Psoas muscle (tissue), 8 donors: ENCODE measurements at places on chromosomes 4 and X. TPM values are rescaled to one million over a fixed set of nuclear protein-coding genes. Genes with fewer than 3 reads are reported as not detected.

Gene MTHFD2L
- 7.3 TPM for polyA plus RNA-seq

DNA sequence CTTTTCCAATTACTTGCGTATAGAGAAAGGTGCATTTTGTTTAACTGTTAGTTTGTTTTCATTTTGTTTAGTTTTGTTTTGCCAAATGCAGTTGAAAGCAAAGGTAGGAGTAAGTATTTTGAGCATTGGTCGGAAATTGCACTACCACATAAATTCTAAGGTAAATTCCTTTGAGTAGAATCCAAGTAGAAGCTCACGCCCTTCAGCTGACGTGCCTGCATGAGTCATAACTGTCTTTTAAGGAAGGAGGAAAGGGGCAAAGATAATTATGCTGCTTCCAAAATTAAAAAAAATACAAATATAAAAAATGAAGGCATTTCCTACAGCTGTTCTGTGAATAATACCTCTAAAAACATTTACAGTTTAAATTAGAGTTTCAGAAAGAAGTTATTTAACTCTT is 110.2 kb upstream of the MYOZ2 start:
- DNase-seq = no peak

- no peak for DNase-seq
Measured at GRCh38 chr4:140081641-140082390, 72.2 kb downstream of the MAML3 start.

DNA sequence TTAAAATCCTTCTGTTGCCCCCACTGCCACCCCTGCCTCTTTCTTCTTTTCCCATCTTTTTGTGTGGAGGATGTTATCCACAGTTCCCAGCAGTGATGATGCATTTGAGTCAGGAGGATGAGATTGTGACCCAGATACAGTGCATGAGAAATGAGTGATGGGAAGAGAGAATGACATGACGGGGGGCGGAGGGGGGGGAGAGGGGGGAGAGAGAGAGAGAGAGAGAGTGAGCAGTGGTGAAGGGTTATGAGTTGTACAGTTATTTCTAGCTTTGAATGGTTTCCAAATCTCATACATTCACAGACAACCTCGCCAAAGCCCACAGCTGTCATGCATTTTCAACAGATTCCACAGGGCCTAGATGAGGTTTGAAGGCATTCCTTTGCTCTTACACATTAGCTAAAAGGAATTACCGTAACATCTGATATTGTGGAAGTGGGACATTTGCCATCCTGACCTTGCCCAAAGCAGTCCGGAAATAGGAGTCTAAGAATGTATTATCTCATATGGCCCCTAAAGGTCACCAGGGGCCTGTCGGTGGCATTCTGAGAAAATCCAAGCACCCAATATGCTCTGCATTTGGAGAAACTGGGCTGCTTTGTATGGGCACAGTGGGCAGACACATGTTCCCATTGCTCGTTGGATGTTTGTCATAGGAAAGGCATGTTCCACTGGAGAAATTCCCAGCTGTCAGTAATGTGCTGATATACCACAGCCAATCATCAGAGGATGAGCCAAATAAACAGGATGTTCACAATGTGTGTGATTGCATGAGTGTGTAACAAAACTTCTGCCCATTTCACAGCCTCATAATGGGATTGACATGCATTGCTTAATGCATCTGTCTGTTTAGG is 435.8 kb downstream of the SPRY1 start:
- peak; percentile 82 for DNase-seq

Gene IL13RA2
- 0.09 TPM for polyA plus RNA-seq

DNA sequence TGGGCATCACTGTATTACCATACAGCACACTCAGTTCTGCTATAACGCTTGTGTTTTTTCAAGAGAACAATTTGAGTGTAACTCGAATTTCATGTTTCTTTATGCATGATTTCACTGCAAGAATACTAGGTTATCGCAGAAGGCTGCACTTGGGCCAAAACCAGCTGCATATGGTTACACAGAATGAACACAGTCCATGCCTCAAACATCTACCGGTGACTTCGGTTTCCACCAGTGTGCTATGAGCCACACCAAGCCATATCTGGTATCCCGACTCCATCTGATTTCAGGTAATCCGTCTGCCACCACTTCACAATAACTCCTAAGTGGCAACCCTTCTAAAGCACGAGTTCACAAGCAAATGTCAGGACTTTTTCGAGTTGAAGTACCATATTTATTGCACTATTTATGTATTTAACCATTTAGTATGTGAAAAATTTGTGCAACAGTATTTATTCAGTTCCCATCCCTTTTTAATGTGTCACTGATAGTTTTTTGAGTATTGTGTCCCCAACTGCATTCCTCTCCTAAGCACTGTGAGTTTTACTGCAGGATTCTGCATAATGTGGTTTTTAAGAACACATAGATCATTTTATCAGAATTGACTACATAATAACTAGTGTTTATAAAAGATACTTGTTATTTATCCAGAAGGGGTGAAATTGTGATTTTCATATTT is 111.8 kb downstream of the APBB2 start:
- DNase-seq = no peak

Gene TMPRSS11D
- polyA plus RNA-seq = not detected

GRCh38 chr4:22235698-22236097 is 280.2 kb downstream of the ADGRA3 start:
- DNase-seq = no peak
